Activated CD4-positive, alpha-beta T cell treated with anti-CD3 and anti-CD28 coated beads, Interleukin-10, Interleukin-2, amounts not matched to agents 100 ng/mL and 50 ng/mL, durations not matched to agents 16 hours and 8 hours (primary cell): ENCODE measurements at places on chromosomes 16 and 17.
A peak's percentile ranks its signal among the peaks of the same experiment; 100 is the strongest.

- no peak for DNase-seq
These were observed 3.3 kb downstream of the GOT2 start for GRCh38 chr16:58730724-58731370.

DNA sequence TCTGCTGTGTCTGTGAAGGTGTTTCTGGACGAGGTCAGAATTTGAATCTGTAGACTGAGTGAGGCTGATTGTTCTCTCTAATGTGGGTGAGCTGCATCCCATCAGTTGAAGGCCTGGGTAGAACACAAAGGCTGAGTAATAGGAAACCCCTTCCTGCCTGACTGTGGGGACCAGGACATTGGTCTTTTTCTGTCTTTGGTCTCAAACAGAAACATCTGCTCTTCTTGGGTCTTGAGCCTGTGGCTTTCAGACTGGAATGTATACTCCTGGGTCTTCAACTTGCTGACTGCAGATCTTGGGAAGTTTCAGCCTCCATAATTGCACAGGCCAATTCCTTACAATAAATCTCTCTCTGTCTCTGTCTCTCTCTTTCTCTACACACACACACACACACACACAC is 19.6 kb upstream of the LRRC75A start:
- no peak for DNase-seq

DNA sequence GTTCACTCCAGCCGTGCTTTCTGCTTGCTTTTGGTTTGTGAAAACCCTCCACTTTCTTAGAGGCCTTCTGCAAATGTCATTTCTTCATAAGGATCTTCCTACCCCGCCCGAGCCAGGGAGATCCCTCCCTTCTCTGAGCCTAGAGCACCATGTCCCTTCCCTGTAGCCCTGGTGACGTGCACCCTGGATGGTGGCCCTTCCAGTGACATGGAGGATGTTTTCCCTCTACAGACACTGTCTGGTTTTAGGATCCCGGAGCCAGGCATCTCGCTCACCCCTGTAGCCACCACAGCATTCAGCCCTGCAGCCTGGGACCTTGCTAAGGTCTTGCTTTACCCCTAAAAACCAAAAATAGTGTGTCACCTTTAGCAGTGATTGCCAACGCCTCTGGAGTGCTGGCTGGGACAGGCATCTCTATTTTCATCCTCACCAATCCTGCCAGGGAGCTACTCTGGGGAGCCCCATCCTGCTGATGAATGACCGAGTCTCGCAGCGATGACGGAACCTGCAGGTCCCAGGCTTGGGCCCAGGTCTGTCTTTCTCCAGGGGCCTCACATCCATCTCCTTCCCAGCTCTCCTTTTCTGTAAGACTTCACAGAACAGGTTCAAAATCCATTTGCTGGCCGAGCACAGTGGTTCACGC is 394.1 kb upstream of the TNRC6C start:
- no peak for DNase-seq

GRCh38 chr16:79229361-79229760 is 371.2 kb downstream of the MAF start:
- DNase-seq, result no peak

DNA sequence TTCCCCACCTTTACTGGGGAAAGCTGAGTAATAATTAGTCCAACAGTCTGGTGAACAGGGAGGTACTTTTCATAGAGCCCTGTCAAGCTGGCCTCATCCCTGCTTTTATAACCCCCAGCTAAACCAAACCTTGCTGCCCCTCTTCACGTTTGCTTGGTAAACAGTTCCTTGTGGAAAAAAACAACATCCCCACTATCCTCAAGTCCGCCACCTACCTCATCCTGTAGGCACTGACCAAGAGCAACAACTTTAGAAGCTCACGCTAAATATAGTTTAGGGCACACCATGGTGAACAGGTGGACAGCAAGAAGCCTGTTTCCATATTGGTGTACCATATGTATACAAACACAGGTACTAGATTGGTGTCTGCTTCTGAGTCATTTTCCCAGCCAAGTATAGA is 16.5 kb downstream of the NFE2L1 start:
- DNase-seq, result no peak

- DNase-seq, result peak; percentile 77
These were observed 681 bp downstream of the XPO6 start for GRCh38 chr16:28210979-28211588.

DNA sequence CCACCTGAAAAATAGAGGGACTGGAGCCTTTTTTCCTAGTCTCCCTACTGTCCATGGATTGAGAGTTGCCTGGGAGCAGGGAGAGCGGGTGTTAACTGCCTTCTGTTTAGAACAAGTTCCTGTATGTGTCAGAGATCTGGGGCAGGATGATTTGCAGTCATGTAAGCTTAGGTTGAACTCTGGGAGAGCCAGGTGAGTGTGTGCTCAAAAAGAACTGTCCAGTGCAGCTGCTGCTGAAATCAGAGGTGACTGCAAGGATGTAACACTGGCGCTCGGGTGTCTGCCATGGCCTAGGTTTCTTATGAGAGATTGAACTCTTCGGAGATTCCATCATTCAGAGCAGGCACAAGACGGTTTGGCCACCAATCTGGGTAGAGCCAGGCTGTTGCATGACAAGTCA is 432.5 kb downstream of the CDH13 start:
- DNase-seq, result no peak

- DNase-seq, result no peak
These were observed 126.3 kb downstream of the ZFHX3 start for GRCh38 chr16:72921620-72922019.

GRCh38 chr17:58005031-58005727 is 1.9 kb downstream of the SRSF1 start:
- no peak for DNase-seq

DNA sequence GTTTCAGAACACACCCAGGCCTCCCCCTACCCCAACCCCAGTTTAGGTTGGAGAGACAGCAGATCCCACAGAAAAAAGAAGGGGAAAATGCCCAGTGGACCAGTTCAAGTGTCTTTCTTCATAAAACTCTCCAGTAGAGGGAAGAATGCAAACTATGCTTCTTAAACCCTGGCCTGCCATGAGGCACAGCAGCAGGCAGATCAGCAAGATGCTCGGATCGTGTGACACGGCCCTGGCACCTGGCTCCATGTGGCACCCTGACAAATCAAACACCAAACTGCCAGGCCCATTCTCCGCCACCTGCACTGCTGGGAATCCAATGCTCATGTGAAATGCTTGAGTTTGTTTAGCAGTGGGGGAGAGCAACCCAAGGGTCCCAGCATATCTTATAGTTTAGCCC is 166.8 kb downstream of the SOX9 start:
- DNase-seq, result no peak

- peak; percentile 95 for DNase-seq
These were observed 49.9 kb upstream of the CPNE2 start for GRCh38 chr16:57042157-57043111.

GRCh38 chr17:17225901-17226300 is 11.1 kb downstream of the FLCN start:
- DNase-seq, result no peak

DNA sequence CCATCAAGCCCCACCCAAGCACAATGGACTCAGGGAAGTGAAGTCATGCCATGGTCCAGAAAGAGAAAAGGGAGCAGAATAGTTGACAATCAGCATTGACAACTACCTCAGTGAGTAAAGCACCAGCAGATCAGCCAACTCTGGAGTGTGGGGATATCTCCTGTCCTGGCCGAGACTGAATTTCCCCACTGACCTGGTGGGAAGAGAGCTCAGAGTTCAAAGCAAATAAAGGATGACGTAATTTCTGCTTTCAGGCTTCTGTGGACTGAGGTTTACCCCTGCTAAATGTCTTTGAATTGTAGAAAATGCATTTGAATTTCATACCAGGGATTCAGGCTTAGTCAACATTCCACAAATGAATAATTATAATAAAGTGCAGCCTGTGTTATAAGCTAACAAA is 152.9 kb downstream of the CBLN1 start:
- no peak for DNase-seq

DNA sequence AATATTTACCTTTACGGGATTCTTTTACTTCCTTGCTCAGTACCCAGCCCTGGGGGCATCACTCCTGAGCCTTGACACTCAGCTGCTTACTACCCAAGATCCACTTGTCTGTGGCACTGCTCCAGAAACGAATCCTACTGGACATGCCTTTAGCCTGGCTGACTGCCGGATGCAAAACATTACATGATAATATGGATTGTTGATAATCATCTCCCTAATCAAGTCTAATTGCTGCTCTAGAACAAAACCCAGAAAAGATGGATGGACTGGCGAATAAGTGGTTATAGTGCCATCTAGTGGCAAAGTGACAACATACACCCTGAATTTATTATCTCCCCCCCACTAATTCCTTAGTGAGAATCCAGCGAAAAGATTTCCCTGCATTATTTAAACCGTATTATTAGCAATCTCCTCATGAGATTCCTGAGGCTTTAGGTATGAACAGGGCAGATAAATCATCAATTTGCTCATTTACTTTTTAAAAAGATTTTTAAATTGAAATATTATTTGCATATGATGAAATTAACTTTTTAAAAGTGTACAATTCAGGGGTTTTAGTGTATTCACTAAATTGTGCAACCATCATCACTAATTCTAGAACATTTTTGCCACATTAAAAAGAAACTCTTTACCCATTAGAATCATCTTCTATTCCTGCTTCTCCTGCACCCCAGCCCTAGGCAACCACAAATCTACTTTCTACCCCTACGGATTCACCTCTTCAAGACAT is 61.6 kb downstream of the RGS9 start:
- peak; percentile 73 for DNase-seq

- no peak for DNase-seq
These were observed 8.8 kb downstream of the ENGASE start for GRCh38 chr17:79083191-79083971.

- no peak for DNase-seq
These were observed 77.4 kb upstream of the MAF start for GRCh38 chr16:79677799-79678530.

DNA sequence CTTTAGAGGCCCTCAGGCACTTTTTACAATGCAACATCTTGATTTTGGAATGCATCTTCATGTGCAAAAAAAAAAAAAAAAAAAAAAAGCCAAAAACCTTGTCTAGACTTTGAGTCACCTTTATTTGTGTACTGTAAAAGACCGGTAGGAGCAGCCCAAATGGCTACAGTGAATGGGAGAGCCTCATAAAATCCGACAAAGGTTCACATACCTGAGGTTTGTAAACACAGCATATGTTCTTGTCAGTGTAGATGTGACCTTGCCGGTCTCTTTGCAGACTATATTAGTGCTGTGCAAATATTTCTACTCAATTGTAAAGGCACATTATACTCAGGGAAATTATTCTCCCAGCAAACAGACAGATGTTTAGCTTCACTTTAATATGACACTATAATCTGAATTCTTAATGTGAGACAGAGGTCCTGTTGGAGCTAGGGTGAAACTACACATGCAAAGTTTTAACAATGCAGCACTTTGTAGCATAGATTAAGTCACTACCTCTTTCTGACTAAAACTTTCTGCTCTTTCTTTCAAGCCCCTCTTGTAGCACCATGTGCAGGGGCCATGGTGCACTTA is 211.3 kb downstream of the CA10 start:
- DNase-seq, result no peak
